ENCODE measurements at places on chromosomes 16 and 17.

- DNase-seq, result no peak
These were observed 314.1 kb upstream of the TNRC6C start for GRCh38 chr17:77644181-77645071.

- DNase-seq, result no peak
These were observed 16.4 kb upstream of the ALOX15B start for GRCh38 chr17:8022360-8023003.

GRCh38 chr16:64453646-64454045 lies 668.2 kb downstream of the CDH11 start:
- no peak for DNase-seq

DNA sequence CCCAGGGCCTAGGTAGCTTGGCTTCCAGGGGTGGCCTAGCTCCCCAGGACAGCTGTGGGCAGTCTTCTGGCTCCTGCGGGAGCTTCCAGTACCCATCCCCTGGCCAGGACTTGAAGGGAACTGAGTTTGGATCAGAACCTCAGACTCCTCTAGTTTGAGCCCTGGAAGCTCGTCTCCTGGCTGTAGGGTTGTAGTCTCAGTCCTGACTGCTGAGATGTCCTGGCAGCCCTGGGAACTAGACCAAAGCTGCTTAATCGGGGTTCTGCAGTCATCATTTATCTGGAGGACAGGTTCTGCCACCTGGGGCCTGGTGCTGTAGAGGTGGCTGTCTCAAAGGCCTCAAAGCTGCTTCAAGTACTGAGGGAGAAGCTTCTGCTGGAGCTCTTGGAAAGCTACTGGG lies 163.7 kb downstream of the WSCD1 start:
- no peak for DNase-seq

DNA sequence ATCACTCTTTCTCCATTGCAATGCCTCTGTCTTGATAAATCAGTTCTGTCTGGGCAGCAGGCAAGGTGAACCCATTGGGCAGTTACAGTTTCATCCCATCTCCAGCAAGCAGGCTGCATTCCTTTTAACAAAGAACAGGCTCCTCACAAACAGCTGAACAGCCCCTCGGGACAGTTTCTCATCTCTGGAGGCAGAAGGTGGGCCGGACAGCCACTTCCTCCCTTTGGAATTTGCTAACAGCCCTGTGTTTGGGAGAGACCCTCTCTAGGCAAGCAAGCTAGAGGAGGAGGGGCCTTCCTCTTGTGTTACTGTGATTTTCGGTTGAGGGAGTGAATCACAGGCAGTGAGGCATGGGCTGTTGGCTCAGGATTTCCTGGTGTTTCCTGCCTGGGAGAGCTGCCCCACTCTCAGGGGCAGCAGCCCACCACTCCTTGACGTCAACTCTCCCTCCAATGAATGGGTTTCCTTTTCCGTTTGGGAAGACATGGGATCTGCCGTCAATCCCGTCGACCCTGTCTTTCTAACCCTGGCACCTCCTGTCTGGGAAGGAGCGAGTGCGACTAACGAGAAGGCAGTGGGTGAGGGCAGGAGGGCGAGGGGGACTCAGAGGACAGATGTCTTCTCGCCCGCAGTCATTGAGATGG lies 3.7 kb upstream of the PGS1 start:
- peak; percentile 67 for DNase-seq

DNA sequence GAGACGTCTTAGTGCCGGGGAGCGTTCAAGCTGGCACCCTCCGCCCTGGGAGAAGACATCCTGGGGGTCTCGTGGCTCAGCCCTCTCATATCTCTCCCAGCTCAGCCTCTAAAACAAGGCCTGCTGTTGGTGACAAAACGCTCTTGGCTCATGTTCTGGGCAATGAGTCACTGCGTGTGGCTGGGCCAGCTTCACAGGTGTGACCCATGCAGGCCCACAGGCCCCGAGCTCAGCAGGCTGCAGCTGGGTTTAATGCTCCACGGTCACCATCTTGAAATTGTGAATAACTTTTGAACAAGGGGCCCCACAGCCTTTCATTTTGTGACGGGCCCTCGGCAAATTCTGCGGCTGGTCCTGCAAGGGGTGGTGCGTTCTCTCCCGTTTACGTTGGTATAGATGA lies 22.4 kb downstream of the GAA start:
- peak; percentile 48 for DNase-seq

DNA sequence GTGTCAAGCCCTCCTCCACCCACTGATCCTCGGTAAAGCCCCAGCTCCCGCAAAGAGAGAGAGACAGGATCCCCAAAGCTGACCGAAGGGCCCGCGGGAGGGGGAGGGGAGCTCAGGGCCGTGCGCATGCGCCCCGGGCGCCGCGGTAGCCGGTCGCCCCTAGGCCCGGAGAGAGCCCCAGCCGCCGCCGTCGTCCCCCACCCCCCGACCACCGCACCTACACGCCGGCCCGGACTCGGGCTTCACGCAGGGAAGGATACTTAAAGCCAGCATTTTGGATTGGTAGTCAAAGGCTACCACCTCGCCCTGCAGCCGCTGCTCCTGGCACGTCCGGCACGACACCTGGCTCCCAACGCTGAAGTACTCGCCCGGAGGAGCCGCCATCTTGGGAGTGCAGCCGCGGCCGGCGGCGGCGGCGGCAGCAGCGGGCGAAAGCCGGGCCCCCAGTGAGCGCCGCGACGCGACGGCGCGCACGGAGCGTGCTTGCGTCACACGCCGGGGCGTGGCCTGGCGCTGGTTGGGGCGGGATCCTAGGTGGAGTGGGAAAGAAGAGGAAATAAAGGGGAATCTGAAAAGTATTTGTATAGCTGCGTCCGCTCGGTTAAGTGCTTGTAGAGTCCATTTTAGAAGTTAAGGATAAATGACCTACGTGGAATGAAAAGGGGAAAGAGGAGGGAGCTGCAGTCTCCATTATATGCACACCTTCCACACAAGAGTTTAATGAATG lies at the start of gene LSM12:
TSS of gene LSM12 (minus strand) at position 468 of the 727 bp plus-strand sequence. CDS start at position 384, 84 bp downstream.
- DNase-seq, result peak; percentile 86

- DNase-seq, result no peak
These were observed 628 bp upstream of the ZNF18 start for GRCh38 chr17:11997972-11998233.

DNA sequence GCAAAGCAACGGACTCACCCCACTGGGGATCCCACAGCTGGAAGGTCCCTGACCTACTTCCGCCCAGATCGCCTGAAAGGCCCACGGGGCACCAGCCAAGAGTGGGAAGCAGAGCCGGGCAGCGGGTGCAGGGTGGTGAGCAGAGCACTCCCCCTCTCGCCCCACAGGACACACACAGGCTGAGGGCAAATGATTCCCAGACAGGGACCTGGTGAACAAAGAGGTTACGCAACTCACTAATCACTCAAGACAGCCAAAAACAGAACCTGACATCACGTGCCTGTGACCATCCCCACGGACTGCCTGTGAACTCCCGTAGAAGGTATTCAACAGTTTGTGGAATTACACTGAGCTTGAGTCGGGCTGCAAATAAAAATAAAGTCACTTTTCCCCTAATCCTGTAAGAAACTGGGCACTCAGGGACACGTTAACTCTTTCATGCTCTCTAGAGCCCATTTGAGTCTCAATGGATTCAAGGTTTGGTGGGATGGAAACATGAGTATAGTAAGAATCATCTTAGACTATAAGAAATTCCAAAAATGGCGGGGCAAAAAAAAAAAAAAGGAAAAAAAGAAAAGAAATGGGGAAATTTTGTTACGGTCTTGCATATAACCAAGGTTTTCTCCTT lies 396.1 kb downstream of the SOX9 start:
- DNase-seq, result peak; percentile 40

DNA sequence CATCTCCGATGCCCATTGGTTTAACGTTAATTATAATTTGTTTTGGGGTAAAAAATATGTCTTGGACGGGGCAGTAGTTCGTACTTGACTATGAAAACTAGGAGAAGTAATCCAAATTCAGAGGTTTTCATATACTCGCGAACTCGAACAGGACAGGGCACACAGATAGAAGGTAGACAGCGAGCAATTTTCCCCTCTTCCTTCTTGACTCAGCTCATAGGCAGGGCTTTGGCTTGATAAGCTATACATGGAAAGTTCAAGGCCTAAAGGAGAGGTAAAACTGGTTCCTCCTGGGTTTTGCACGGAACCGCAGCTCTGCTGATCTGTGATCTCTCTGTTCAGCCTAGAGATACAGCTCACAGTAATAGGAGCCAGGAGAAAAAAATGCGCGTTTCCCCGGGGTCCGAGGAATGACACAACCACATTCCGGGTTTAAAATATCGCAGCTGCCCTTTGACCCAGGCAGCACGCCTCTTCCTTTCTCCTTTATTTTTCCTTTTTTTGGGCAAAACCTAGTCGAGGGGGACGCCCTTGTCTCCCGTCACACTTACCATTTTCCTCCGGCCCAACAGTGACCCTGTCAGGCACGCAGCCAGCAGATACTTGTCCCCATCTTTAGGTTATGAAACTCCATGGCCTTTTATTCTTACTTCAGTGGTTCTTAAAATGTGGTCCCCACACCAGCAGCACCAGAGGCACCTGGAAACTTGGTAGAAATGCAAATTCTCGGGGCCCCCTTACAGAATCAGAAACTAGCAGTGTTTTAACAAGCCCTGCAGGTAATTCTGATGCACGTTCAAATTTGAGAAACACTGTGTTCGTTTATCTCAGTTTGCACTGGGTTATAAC lies 1.7 kb upstream of the LASP1 start:
- peak; percentile 55 for DNase-seq

DNA sequence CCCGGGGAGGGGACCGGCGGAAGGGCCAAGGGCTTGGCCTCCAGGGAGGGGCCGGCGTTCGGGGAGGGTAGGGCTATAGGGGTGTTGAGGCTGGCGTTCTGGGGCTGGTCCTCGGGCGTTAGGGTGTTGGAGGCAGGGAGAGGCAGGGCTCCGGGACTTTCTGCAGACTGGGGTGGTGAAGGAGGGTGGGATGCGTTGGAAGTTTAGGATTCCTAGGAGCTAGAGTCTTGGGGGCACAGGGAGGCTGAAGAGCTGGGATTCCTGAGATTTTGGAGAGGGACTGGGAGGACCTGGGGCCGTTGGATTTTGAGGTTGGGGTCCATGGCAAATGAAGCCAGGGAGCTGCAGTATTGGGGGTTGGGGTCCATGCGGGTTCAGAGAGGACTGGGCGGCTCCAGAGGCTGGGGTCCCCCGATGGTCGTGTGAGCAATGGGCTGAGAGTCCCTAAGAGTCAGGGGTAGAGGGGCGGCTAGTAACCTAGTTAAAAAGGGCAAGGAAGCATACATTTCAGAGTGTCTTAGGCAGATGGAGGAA lies 740 bp downstream of the NFATC2IP start:
- no peak for DNase-seq

- peak; percentile 17 for DNase-seq
These were observed 64.5 kb upstream of the SEC14L1 start for GRCh38 chr17:77076124-77076830.

DNA sequence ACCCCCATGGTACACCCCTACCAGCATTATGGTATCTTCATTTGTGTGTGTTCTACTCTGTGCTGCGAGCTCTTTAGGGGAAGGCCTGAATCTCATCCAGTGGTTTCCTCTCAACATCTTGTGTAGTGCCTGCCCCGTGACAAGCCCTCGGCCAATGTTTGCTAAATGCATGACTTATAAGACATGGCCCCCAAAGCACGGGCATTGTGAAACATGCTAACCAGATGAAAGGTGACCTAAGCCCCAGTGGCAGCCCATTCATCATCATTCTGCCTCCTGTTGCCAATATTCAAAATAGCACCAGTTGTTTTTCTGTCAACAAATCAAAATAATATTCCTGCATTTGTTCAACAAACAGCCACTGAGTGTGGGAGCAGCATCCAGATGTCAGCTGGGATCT lies 108.8 kb upstream of the HSBP1 start:
- DNase-seq, result peak; percentile 70

DNA sequence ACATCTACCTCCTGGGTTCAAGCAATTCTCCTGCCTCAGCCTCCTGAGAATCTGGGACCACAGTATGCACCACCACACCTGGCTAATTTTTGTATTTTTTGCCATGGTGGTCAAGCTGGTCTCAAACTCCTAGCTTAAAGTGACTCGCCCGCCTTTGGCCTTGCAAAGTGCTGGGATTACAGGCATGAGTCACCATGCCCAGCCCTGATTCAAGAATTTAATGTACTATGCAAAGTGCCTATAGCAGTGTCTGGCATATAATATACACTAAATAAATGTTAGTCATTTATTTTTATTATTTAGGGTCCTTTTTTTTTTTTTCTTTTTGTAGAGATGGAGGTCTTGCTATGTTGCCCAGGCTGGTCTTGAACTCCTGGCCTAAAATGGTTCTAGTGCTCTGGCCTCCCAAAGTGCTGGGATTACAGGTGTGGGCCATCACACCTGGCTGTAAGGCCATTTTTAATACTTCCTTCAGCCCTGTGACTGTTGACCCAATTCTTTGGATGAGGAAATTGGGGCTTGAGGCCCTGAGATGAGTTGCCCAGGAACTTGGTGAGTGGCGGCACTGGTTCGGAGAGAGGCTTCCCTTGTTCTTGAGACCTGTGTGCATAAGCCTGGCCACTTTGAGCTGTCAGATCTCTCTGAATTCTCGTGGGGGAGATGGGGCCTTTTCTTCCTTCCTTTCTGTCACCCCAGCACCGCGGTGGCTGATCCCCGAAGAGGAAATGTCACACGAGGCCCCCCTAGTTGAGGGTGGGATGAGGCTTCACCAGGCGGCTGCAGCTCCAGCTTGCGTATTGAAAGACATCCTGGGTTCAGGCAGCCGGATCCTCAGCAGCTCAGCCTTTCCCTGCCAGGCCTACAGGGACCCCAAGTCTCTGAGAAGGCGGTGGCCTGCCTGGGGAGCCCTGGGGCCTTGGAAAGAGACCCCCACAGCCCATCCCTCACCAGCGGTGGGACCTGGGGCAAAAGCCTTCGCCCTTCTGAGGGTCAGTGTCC lies 38.7 kb downstream of the LAT start:
- no peak for DNase-seq

- peak; percentile 40 for DNase-seq
These were observed 42.8 kb downstream of the COG7 start for GRCh38 chr16:23410176-23410575.

GRCh38 chr16:3825103-3825502 lies 55.4 kb downstream of the CREBBP start:
- peak; percentile 86 for DNase-seq

- DNase-seq, result no peak
These were observed 23.7 kb downstream of the ARSG start for GRCh38 chr17:68314916-68315535.

DNA sequence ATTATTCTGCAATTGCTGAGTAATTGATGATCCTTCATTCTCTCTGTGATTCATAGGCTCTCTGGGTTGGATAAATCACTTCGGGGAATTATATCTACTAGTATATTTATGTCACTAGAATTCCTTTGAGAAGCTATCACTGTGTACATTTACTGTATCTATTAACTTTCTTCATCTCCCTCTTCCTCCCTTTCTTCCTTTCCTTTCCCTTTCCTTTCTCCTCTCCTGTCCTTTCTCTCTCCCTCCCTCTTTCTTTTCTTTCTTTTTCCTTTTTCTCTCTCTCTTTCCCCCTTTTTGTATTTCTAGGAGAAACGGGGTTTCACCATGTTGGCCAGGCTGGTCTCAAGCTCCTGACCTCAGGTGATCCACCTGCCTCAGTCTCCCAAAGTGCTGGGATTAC lies 711.8 kb downstream of the WWOX start:
- no peak for DNase-seq

- DNase-seq, result no peak
These were observed 5.6 kb downstream of the NFE2L1 start for GRCh38 chr17:48053758-48054237.

GRCh38 chr16:89722392-89723278 lies 1.3 kb downstream of the ZNF276 start:
- no peak for DNase-seq

- DNase-seq, result no peak
These were observed 1.6 kb upstream of the MRC2 start for GRCh38 chr17:62625870-62626200.

GRCh38 chr17:64936117-64936516 lies 16.8 kb upstream of the LRRC37A3 start:
- DNase-seq, result no peak

GRCh38 chr16:3954411-3954921 lies 74.0 kb upstream of the CREBBP start:
- DNase-seq, result no peak

- no peak for DNase-seq
These were observed 36.6 kb upstream of the CARMIL2 start for GRCh38 chr16:67608364-67608763.
